ENCODE measurements at places on chromosomes 5 and 9. TPM values are rescaled to one million over a fixed set of nuclear protein-coding genes. Genes with fewer than 3 reads are reported as not detected.

DNA sequence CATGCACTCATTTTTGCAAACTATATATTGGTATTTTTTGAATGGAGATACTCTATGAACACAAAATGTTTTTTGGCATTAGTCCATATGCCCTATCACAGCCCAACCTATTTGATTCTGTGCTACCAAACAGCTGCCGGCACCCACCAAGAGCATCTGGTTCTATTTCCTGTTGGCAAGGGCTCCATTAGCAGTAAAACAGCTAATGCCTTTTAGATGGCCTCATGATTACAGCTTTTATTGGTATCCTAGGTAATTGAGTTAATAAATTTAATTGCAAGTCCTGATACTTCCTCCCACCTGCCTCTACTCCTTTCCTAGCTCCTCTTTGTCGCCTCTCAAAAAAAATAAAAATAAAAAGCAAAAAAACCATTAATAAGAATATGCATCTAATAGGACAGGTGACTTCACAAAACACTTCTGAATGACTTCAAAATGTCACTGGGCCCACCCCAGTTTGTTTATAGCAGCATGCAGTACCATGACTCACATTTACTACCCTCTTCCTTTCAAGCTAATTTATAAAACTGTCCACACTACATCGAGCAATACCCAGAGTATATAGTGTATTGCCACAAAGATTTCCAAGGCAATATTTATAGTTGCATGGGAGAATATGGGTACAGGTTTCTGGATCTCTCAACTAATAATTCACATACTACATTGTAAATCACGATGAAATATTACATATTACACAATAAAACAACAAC, 620.4 kb downstream of the SLCO4C1 start:
- no peak for DNase-seq

Gene ANXA2R
- 0.90 TPM for total RNA-seq

Gene RANBP3L
- total RNA-seq: 0.16 TPM

Gene PCDHB2
- total RNA-seq: 0.57 TPM

DNA sequence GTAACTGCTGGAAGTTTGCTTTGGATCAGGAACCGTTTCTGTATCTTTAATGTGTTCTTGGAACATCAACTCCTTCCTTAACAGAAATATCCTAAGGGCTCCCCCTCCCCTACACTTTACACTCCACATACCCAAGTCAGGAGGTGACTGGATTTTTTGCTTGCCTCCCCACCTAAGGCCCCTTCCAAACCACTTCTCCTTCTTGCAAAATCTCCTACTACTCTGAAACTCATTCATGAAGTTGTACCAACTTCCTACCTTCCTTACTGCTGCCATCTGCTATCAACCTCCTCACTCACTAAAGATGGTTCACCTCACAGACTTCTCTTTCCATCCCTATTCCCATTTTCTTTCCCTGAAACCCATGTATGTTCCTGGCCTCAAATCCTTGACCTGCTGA, 16.1 kb downstream of the TXN start:
- DNase-seq: no peak

GRCh38 chr5:94920570-94920969, 302.1 kb downstream of the SLF1 start:
- DNase-seq: no peak

DNA sequence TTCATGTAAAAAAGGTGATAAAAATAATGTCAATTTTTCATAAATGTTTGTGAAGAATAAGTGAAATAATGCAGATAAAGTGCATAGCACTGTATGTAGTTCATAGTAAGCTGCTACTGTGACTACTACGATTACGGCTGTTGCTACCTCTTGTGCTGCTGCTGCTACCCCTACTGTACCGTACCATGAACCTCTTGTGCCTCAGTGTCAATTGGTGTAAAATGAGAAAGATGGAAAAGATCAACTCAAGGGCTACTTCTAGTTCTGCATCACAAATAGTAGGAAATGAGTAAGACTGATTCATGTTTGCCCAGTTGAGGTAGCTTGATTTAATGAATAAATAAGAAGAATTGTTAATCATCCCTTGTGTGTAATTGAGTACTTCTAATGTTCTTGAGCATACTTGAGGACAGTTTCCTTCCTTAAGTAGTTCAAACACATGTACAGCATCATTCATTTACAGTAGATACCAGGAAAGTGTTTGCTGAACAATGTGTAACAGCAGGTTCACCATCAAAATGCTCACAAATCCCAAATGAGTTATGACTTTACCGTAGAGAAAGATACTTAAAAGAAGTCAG, 200.0 kb upstream of the ATP10B start:
- DNase-seq: no peak

Gene SPOCK1
- 1.7 TPM for total RNA-seq

Gene ZDHHC11
- total RNA-seq: 7.0 TPM

Gene DDX4
- total RNA-seq: 0.09 TPM

DNA sequence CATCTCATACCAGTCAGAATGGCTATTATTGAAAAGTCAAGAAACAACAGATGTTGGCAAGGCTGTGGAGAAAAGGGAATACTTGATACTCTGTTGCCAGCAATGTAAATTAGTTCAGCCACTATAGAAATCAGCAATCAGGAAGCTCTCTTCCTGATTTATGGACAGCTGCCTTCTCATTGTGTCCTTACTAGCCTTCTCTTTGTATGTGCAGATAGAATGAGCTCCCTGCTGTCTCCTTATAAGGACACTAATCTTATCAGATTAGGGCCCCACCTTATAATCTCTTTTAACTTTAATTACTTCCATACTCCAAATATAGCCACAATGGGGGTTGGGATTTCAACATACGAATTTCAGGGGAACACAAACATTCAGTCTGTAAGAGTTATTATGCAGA, 38.0 kb downstream of the KCNV2 start:
- no peak for DNase-seq

Gene TERT
- not detected for total RNA-seq

Gene CMYA5
- total RNA-seq: 0.09 TPM

Gene SLC25A2
- 0.19 TPM for total RNA-seq

DNA sequence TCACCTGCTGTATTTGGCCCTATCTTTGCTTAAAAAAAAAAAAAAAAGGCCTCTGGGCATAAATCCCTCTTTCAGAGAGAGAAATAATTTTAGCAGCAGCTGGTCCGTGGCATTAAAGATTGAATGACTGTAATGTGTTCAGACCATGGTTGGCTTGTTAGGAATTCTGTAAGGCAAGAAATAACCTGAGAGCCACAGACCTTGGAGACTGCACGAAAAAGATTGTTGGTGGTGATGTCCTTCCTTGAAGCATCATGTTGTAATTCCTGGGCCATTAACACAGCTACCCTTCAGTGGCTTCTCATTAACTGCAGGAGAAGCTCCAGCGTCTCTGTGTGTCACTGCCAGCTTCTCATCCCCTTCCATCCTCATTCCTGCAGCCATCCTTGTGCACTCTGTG, 79.0 kb downstream of the SGCD start:
- DNase-seq: no peak

Gene ANKRD31
- total RNA-seq: 0.24 TPM

GRCh38 chr5:171311322-171312077, 2.5 kb downstream of the TLX3 start:
- no peak for DNase-seq

Gene ZDHHC11B
- total RNA-seq: 4.0 TPM

DNA sequence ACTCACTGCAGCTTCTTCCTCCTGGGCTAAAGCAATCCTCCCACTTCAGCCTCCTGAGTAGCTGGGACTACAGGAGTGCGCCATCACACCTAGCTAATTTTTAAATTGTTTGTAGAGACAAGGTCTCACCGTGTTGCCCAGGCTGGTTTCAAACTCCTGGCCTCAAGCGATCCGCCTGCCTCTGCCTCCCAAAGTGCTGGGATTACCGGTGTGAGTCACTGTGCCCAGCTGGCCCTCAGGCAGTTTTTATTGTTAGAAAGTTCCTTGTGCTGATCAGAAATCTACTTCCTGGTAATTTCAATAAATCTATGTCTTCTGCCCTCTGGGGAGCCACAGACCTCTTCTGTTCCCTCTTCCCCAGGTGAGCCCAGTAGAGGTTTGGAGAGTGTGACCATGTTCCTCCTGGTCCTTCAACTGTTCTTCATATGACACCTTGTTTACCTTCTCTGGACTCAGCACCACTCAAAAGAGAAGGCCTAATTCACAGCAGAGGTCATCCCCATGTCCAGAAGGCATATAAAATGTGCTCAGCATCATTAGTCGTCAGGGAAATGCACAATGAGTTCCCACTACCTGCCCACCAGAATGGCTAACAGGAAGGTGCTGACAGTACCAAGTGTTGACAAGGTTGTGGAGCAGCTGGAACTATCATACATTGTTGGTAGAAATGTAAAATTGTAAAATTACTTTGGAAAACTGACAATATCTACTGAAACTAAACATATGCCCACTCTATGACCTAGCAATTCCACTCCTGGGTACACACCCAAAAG, 10.4 kb downstream of the TMOD1 start:
- no peak for DNase-seq

Gene FAM193B
- 79.7 TPM for total RNA-seq

Gene ADAMTS6
- 0.14 TPM for total RNA-seq

- no peak for DNase-seq
These were observed 177.9 kb downstream of the C9orf152 start for GRCh38 chr9:110029956-110030480.

- no peak for DNase-seq
These were observed 145.7 kb upstream of the TRIM32 start for GRCh38 chr9:116541402-116541801.

GRCh38 chr5:142780871-142781270, 10.7 kb downstream of the ARHGAP26 start:
- no peak for DNase-seq

DNA sequence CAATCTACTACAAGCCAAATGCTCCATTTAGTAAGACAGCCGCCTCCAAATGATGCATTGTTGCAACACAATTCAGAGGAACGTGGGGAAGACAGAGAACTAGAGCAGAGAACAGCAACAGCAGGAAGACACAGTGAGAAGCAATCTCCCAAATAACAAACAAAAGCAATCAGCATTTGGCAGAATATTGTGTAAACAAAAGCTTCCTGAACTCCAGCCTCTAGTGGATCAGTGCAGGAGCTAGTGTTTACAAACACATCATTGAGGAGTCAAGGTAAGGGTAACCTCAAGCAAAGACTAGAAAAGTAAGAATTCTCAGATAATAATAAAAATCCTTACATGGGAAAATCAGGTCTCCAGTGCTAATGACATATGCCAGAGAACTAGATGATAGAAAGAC, 20.6 kb downstream of the FST start:
- DNase-seq: no peak

DNA sequence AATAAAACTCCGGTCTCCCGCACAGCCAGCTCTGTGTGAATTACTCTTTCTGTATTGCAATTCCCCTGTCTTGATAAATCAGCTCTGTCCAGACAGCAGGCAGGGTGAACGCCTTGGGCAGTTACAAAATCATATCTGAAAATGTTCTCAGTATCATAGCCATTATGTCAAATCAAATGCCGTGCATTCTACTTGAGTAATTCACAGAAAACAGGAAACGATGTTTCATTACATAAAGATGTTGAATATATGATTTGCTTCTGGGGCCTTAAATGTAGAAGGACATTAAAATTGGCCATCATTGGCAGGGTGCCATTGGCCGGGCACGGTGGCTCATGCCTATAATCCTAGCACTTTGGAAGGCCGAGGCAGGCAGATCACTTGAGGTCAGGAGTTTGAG, 8.5 kb downstream of the POLR3G start:
- no peak for DNase-seq

DNA sequence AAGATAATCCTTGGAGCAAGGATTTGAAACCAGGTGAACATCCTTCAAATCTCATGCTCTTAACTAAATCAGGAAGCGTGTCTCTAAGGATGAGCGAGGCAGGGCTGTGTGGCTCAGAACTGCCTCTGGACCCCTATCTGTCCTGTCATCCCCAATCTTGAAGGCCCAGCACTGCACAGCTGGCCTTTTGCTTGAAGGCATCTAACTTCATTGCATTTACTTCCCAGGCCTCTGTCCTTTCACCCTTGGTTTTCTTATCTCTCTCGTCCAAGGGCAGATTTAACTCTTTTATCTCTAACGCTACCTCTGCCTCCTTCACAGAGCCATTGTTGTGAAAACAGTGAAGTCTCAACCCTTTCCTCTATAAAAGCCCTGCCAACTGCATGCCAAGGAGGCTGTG, 83.8 kb downstream of the UGCG start:
- no peak for DNase-seq

Gene BRIX1
- total RNA-seq: 4.3 TPM

DNA sequence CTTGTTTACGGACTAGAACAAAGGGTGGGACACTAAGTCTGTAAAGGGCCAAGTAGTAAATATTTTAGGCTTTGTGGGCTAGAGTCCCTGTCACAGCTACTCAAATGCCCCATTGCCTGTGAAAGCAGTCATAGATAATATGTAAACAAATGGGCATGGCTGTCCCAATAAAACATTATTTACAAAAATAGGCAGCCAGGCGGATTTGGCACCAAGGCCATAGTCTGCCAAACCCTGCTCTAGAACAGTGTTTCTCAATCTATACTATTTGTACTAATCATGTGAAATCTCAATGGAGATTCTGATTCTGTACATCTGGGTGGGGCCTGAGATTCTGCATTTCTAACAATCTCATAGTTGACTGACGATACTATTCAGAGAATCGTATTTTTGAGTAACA, 92.0 kb downstream of the RFX3 start:
- DNase-seq: no peak

Gene HARS1
- total RNA-seq: 29.2 TPM

- DNase-seq: no peak
These were observed 131.6 kb upstream of the PTGER4 start for GRCh38 chr5:40547994-40548575.

Gene HTR4
- total RNA-seq: not detected

Gene OLFM1
- 8.6 TPM for total RNA-seq

GRCh38 chr9:86751207-86751606, 196.1 kb downstream of the GAS1 start:
- DNase-seq: no peak

Gene C5orf24
- 10.5 TPM for total RNA-seq

DNA sequence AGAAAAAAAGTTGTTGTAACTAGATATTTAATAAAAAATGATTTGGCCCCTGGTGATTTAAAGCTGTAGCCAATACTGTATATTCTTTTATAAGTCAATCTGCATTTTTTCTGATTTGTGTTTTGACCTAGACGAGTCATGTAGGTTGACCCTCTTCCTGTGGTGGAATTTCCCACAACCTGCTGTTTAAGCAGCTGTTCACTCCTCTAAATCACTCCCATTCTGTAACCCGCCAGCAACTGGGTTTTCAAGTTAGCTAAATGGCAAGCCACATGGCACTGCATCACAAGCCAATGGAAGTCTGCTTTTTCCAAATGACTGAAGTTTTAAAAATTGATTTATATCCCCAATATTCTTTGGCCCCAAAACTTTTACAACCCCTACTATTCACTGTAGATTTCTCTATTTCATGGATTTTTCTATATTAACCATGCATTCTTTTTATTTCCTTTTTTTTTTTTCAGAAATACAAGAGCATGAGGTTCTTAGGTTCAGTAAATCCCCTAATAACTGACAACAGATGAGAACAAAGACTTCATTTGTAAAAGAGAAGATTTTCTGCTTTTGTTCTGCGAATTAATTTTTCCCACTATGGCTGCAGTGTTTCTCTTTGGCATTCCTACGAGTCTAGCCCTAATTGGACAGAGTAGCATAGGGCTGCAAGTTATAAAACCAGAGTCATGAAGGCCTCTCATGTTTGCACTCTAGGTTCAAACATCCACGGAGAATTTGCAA, 184.5 kb upstream of the TLE4 start:
- no peak for DNase-seq

GRCh38 chr5:97737608-97738007, 554.6 kb upstream of the RIOK2 start:
- DNase-seq: no peak

Gene DPYSL3
- 5.2 TPM for total RNA-seq
